CD4-positive, alpha-beta T cell treated with Interleukin-6 at 100 ng/mL for 8 hours (primary cell): ENCODE measurements at places on chromosomes 12 and 14.
A peak's percentile ranks its signal among the peaks of the same experiment; 100 is the strongest.

DNA sequence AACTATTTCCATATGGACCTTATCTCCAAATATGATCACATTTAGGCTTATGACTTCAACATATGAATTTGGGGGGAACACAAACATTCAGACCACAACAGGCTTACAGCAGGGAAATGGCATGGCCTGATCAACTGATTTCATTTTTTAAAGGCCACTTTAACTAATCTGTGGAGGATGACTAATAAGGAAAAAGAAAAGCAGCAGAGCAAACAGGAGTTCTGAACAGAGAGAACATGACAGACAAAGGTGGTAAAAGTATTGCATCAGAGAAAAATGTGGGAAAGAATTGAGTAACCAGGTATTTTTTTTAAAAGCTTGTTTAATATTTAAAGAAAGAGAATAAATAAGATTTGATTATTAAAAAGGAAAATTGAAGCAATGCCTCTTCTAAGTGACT, 366.1 kb upstream of the TMPO start:
- no peak for DNase-seq

DNA sequence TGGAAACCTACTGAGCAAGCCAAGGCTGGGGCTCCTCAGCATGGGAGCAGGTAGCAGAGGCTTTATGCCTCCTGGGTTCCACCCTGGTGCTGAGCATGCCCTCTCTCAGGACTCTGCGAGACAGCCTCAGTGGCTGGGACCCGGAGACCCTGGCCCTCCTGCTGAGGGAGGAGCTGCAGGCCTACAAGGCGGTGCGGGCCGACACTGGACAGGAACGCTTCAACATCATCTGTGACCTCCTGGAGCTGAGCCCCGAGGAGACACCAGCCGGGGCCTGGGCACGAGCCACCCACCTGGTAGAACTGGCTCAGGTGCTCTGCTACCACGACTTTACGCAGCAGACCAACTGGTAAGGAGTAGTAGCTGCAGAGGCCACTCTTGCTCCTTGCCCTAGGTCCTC, 8.4 kb downstream of the ESPL1 start:
- DNase-seq = no peak

DNA sequence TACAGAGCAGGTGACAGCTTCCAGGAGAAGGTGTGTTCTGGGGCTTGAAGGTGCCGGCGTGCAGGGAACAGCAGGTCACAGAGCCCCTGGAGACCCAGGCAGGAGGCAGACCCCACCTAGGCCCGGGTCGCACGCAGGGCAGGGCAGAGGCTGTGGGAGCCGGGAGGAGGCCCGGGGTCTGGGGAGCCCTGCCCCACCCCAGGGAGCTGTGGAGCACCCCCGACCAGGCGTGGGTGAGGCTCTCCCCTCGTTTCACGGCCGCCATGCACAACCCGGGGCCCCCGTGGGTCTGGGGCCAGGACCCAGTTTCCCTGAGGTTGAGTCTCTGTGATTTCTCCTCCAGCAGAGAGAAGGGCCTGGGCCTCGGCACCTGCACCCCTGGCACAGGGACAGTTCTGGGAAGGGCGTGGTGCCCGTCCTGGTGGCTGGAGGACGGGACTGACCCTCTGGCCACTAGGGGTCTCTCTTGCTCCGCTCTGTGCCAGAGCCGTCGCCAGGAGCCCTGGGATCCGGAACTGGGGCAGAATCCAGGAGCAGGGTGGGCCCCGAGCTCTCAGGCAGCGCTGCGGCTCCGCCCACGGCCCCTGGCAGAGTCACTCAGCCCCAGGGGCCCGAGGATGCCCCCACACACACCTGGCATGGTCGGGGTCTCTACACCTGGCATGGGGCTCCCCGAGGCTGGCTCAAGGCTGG, 75.2 kb upstream of the FBRSL1 start:
- peak; percentile 77 for DNase-seq

- DNase-seq = no peak
These were observed 135.5 kb upstream of the PZP start for GRCh38 chr12:9343731-9344130.

DNA sequence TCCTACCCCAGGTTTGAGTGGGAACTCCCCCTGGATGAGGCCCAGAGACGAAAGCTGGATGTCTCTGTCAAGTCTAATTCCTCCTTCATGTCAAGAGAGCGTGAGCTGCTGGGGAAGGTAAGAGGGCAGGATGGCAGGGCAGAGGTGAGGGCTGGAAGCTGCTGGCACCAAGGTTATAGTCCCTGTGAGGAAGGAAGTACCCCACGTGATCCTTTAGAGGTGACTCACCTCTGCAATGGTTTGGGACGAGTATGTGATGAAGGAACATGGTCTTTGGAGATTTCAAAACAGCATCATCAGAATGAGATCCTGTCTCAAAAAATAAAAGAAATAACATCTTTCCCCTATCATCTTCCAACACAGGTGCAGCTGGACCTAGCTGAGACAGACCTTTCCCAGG, 9.2 kb upstream of the MYL6B start:
- DNase-seq = peak; percentile 38

- peak; percentile 38 for DNase-seq
These were observed 8.1 kb downstream of the STAC3 start for GRCh38 chr12:57242691-57243454.

- no peak for DNase-seq
These were observed 186.5 kb upstream of the HMGA2 start for GRCh38 chr12:65637774-65638173.

DNA sequence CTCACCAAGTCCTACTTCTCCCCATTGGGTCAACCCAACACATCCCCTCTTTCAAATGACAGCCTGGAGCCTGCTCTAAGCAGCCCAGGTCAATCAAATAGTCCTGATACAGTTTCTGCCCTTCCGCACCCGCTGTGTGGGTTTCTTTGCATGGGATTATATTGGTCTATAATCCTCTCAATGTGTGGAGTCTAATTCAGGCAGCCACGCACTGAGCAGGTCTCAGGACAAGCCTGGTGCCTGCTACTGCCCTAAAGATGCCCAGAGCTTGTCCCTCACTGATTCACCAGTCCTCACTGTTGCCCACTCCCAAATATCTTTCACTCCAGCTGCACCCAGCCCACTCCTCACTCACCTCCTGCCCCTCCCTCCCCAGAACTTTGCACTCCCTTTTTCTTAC, 16.4 kb downstream of the ACTN1 start:
- no peak for DNase-seq

DNA sequence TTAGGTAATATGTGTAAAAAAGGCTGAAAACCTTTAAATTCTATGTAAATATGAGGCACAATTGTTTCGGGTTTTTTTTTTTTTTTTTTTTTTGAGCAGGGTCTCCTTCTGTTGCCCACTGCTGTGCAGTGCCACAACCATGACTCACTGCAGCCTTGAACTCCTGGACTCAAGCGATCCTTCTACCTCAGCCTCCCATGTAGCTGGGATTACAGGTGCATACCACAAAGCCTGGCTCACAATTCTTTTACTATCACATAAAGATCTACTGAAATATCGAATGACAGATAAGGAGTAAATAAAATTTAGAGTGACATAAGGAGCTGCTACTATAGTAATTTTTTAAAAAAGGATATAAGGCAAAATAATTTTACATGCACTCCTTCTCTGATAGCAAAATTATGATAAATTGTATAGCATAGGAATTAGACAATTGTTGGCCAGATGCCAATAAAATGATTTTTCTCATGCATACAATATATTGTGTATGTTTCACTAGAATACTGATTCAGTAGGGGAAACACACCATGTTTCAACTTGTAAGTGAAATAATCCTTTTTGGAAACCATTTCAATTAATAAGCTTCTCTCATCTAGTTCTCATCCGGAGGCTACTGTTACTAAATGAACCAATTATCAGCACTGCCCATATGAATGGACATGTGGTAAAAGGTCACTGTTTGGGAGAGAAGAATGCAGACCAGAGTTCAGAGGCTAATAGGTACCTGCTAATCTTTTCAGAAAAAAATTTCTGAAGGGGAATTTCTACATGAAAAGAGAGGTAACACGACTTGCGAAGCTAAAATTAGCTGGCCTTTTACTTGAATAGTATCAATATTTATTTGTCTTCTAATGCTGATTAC, 108.4 kb downstream of the PPP1R12A start:
- no peak for DNase-seq

DNA sequence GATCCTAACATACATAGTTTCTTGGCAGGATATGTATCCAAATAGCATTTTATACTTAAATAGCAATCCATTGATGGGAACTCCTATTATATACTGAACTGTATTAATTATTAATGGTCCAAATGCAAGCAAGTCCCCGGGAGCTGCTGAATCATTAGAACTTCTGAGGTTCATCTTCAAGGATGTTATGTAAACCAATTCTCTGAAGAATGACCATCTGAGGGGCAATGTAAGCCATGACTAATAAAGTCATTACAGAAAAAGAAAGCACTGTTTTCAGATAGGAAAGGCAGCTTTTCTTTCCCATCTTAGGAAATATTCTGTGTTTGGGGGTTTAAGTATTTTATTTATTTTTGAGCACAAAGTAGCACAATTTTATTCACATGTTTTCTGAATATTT, 166.1 kb upstream of the SLC16A7 start:
- no peak for DNase-seq

GRCh38 chr14:67411370-67411769, 595 bp downstream of the PLEK2 start:
- DNase-seq = no peak

- DNase-seq = peak; percentile 31
These were observed 24.0 kb downstream of the FGF6 start for GRCh38 chr12:4421590-4422031.

DNA sequence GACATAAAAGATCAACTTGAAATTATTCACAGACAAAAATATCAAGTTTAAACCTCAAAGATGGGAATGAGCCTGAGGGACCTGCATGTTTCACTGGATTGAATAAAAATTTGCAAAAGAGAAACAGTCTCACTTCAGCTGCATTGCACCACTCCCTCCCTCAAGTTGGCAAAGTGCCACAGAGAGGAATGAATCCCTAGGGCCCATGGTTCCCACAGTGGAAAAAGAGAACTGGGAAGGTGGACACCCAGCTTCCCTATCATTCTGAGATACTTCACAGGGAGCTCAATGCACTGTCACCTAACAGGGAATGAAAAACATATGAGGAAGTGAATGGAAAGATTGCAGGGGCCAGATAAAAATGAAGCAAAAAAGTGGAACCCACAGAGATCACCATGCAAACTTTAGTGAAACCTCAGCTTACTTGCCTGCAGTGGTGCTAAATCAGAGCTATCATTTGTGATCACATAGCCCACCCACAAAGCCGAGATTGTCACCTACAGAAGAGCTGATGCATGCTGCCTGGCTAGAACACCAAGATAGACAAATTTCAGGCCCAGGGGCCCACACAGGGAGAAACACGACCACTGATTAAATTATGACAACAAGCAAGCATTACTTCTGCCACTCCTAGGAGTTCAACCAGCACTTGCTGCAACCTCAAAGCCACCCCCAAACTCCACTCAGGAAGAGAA, 911.3 kb downstream of the LRFN5 start:
- DNase-seq = no peak

GRCh38 chr12:122830517-122831214, 4.6 kb upstream of the HIP1R start:
- DNase-seq = no peak

GRCh38 chr14:66315548-66315947, 170.6 kb upstream of the CCDC196 start:
- no peak for DNase-seq

- no peak for DNase-seq
These were observed 475.3 kb downstream of the EGLN3 start for GRCh38 chr14:33475623-33476022.
